ENCODE measurements at places on chromosomes 7 and 10.

DNA sequence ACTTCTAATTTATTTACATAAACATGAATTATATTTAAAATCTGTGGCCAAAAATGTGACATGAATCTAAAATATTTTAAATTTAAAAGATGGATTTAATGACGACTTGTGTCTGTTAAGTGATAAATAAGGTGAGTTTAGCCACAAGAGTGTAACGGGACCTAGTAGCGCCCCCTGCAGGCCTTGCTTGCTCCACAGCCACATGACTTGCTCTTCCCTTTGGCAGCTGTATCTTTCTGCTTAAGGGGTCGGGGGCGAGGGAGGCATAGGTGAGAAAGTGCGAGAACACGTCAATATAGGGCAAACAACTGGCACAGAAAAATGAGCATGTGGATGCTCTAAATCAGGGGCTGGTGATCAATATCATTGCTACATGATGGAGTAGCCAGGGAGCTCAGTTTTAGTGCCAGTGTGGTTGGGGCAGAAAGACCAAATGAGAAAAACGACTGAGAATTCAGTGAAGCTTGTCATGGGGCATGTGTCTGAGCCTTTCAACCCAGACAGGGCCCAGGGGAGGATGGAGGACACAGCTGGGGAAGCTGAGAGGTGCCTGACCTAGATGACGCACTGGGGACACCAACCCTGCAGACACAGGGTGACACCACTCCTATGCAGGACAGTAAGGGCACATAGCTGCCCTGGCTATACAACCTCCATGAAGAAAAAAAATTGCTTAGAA is 49.8 kb downstream of the PAXIP1 start:
- DNase-seq = no peak

GRCh38 chr10:42491001-42491592 is 147.3 kb downstream of the ZNF33B start:
- no peak for DNase-seq

- no peak for DNase-seq
Observed at GRCh38 chr7:128814499-128814898, 15.7 kb upstream of the FLNC start.

- no peak for DNase-seq
Observed at GRCh38 chr10:47020471-47020870, 109.2 kb downstream of the PTPN20 start.

DNA sequence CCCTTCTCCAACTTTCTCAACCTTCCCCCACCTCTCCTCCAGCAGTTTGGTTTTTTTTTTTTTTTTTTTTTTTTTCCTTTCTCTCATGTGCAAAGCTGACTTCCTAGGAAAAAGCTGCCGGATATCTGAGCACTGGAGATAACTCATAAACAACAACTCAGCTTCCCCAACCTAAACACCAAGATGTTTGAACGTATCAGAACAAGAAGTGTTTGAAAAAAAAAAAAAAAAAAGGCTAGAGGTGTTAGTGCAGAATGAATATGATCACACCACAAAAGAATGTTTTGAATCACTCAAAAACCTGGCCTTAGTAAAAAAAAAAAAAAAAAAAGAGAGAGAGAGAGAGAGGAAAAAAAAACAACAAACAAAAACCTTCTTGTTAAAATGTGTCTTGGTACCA is 11.2 kb downstream of the GATA3 start:
- no peak for DNase-seq

DNA sequence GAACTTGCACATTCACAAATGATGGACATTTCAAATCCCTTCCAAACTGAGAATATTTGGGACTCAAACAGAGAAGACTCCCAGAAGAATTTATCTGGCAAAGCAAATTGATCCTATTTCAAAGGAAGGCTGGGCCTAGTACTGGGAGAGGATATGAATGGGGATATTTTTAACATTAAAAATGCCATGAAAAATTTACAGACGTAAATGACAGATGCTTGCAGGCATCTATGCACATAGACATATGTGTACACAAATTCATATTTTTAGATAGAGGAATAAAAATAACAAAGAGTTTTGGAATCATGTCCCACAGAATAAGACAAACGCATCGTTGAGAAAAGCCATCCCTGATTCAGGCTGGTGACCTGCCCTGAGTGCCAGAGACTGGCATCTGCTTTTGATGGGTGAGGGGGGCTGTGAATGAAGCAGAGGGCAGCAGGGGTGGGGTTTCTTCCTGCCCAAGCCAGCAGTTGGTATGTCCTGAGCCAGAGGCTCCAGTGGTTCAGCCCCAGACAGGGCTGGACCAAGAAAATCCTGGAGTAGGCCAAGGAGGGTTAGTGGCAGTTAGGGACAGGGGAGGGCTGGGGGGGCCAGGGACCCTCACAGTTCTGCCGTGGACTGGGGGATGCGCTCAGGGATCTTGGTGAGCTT is 138.5 kb downstream of the SLIT1 start:
- DNase-seq = no peak

DNA sequence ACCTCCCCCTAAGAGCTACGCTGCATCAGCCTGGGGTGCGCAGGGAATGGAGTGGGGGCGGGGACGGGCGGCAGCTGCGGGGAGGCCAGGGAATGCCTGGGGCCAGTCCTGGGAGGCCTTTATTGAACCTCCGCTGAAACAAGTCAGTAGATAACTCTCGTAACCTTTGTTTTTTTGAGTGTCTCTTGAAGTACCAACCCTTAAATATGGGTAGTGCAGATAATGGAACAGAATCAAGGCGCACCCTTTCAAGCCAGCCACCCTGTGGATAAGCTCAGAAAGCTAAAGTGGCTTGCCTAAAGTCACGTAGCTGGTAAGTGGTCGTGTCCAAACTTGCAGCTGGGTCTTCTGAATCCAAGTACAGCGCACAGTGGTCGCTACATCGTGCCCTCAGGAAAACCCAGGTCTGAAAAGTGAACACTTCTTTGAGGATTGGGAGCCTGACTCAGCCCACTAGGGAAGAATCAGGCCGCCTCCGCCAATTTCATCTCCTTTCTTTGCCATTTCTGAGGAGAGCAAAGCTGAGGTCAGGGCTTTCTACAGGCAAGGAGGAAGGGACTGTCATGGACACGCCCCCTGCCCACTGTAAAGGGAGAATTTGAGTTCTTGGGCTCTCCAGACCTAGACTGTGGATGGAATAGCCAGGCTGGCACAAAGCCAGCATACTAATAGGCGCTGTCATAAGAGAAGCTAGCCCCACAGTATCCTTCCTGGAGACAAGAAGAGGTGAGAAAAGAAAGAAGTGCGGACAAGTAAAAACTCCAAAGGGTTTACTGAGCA is 3.2 kb upstream of the EGR2 start:
- DNase-seq = no peak

DNA sequence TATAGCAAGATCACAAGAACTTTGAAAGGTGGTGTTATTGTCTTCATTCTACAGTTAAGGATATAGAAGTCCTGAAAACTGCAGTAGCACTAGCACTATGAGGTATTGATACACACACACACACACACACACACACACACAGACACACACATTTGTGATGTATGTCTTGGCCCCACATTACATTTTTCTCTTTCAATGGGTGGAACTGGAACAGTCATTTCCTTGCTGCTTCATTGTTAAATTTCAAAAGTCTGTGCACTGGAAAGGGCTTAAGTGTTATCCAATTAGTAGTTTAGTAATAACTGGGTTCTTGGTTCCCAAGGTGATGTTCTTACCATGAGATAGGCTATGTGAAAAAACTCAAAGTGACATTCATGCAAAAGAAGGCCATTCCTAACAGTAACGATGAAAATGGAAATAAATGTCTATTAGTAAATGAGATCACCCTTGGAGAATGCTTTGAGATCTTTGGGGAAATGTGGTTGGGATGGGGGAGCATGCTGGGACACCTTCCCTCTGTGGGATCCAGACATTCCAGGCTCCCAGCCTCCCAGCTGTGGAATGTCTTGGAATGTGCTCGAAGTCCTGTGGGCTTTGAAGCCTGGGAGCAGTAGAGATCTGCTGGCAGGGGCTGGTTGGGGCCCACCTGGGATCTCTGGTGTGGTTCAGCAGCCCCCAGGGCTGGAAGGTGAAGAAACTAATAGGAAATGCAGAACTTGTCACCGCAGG is 37.4 kb upstream of the CALD1 start:
- DNase-seq = no peak

DNA sequence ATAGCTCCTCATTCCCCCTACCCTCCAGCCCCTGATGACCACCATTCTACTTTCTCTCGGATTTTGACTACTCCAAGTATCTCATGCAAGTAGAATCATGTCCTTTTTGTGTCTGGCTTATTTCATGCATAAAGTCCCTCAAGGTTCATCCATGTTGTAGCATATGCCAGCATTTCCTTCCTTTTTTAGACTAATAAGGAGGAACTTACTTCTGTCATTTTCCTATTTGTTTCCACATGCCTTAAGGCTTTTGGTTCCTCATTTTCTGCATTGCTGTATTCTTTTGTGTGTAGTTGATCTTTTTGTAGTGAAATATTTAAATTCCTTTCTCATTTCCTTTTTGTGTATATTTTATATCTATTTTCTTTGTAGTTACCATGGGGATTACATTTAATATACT is 376.9 kb downstream of the CALN1 start:
- DNase-seq = no peak

DNA sequence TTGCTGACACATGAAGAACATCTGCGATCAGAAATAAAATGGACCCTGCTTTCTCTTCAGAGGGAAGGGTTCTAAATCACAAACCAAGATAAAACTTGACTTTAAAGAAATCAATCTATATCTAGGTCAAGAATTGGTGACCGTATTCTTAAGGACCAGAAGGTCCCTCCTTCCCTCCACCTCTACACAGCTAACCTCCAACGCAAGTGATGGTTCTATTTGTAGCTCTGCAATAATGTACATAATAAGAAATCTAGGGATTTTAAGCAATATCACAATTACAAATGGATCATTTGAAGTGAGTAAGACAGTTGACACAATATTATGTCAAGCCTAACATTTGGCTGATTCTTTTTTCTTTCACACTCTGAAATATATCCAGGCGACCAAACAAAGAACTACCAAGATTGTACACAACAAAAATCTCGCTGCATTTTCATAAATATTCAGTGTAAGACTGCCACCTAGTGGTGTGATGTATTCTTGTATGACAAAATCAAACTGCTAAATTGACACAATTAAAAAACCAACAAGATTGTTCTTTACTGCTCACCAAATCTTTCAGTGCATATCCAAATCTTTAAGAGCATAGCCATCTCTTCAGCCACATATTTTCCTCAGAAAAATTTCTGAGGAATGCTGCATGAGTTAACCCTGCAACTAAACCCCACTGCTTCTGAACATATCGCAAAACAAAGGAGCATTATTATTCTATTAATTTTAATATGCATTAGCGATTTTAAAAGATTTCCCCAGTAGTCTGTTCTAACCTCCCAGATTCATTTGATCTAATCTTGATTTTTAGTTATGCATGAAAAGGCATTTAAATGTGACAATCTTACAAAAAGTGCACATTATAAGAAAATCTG is 44.5 kb downstream of the ICA1 start:
- DNase-seq = peak; percentile 20

GRCh38 chr7:2451171-2452073 is 24.8 kb downstream of the GRIFIN start:
- DNase-seq = peak; percentile 94
